ENCODE measurements at places on chromosomes 12 and 14.

DNA sequence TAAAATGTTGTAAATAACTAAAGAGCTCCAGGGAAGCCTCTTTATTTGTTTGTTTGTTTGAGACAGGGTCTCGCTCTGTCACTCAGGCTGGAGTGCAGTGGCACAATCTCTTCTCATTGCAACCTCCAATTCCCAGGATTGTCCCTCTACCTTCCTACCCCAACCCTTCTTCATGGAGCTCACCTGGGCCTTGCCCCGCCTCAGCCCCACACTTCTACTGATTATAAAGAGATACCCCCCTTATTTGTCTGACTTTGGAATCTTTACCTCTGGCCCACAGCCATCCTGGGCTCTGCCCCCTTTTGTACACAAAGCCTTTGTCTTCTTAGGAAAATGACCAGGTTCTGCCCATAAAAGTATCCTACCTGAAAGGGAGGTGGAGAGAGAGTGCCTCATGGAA is 9.1 kb upstream of the BLTP3B start:
- no peak for DNase-seq

DNA sequence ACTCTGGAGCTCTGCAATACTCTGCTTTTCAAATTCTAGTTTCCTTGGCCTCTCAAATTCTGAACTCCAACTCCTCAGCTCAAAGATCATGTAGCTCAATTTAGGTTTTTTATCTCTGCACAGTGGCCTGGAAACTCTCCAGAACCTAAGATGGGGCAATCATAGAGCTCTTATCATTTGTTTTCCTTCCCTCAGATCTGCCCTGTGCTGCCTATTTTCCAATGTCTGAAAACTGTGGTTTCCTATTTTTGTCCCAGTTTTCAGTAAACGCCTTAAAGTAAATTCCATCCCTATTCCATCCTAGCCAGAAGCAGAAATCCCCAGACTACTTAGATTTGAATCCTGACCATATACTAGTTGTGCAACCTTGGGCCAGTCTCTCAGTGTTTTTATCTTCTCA is 73.2 kb downstream of the CEP83 start:
- no peak for DNase-seq

DNA sequence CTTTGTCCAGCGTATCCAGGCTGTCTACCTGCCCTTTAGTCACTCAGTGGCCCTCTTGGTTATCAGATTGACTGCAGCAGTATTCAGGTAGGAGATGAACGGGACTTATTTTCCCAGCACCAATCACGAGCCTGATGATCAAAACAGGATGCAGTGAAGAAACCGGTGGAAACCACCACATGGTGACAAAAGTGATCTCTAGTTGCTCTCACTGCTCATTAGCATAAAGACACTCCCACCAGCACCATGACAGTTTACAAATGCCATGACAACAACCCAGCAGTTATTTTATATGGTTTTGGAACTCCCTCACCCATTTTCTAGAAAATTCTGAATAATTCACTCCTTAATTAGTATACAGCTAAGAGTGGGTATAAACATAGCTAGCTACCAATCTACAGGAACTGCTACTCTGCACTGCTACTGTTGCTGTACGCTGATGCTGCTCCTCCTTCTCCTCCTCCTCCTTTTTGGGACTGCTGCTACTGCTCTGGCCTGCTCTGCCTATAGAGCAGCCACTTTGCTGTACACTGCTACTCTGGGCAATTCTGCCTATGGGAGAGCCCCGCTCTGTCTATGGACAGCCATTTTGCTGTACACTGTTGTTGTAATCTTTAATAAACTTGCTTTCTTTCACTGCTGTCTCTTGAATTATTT is 142.5 kb upstream of the SSTR1 start:
- no peak for DNase-seq

- DNase-seq: no peak
Observed at GRCh38 chr12:69085852-69086251, 152.9 kb upstream of the CPM start.

GRCh38 chr12:127648321-127648720 is 618.6 kb upstream of the TMEM132C start:
- no peak for DNase-seq

DNA sequence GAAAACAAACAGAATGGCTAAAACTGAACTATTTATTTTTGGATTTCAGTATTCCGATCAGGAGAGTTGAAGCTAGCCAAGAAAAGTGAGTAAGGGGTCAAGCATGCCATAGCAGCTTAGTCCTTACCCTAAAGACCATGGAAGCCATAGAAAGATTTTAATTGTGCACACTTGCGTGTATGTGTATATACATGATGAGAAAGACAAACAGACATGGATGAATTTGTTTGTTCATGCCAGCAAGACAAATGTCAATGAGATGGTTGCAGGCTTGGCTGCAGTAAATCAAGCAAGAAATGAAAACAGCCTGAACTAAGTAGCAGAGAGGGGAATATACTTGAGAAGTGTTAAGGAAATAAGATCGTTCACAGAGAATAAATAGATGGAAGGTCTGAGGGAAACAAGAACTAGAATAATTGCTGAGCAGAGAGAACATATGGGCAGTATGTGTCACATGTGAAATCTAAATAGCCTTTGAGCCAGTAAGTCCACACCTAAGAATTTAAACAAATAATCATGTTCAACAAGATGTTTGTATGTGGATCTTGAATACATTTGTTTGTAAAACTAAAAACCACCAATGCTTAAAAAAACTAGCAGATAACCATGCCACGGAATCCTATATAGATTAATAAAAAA is 14.8 kb downstream of the SNW1 start:
- no peak for DNase-seq

Measured in NCI-H774 (cell line).